ENCODE measurements at places on chromosomes 4 and X.

DNA sequence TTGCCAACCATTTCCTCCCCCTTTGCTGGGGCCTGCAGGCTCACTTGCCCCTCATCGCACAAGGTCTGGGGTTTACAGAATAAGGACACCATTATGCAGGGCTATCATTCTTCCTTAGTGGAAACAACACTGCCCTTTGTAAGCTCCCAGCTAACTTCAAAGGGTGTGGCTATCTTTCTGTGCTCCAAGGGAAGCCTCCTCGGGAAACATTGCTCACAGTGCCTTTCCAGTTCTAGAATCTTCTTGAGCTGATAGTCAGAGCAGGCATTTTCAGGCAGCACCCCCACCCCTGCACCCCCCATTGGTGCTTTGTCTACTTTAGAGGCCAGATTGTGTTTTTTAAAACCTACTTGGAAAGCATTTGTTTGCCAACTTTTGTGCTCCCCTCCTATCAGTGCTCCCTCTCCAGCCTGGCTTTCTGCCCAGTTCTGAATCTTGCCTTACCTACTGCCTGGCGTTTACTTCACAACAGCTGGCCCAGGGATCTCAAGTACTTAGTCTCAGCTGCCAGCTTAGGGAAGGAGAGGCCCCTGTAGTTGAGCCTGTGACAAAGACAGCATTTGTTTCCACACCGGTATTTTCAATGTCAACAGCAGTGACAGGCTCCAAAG is 53.5 kb downstream of the PLAC1 start:
- DNase-seq = no peak

DNA sequence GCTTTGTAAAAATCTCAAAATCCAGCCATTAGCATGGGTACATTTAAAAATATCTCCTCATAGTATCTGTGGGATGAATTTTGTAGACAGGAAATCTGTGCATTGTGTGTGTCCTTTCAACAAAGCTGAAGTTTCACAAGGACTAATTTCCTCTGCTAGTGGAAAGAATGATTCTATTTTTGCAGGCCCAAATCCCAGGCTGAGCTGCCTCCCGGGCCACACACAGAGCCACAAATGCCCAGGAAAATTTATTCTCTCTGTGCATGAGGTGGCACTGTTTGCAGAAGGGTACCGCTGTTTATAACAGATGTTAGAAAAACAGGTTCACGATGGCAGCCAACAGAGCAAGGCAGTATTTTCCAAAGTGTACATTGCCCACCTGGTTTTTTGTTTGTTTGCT is 11.0 kb upstream of the VCX3B start:
- no peak for DNase-seq

- no peak for DNase-seq
These were observed 43.3 kb downstream of the DHRSX start for GRCh38 chrX:2457289-2458133.

GRCh38 chrX:140342410-140342809 is 162.5 kb downstream of the SOX3 start:
- DNase-seq = no peak

DNA sequence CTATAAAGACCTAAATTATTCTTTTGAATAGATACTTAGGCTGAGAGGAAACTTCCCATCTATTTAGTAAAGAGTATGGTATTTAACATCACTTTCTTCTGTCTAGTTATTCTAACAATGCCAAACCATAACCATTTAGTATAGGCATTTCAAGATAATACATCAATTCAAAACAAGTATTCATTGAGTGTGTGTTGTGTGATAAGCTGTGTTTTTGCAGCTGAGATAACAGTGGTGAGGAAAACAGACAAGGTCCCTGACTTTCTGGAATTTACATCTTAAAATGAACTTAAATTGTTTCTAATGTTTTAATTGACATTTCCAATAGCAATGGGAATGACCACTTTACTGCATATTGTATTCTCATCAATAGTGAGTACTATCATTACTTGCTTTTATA is 22.4 kb upstream of the TSPAN5 start:
- DNase-seq = no peak

DNA sequence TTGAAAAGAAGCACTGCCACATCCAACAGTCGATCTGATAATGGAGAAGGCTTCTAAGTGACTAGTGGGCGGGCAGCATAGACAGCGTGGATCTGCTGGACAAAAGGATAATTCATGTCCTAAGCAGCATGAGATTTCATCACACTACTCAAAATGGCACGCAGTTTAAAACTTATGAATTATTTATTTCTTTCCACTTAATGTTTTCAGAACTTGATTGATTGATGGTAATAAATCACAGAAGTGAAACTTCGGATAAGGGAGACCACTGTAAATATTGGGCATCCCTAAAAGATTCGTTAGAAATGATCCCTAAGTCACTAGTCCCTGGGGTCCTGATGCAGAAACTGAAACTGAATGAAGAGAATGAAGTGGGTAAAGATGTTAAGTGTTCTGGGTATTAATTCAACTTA is 93.0 kb upstream of the ANK2 start:
- no peak for DNase-seq

DNA sequence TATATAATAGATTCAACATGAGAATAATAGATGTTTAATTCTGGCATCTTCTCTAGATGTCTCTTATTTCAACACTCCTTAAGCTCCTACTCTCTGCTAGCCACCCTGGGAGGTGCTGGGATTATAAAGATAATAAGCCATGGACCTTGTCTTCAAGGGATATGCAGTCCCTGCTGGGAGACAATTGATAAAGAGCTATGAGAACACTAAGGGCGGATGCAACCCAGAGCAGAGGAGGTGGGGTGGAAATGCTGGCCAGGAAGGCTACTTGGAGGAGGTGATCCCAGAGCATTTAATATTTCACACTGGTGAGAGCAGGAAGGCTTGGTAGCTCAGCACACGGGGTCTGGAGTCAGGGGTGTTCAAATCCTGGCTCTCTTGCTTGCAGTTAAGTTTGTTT is 18.3 kb upstream of the PGRMC2 start:
- no peak for DNase-seq

DNA sequence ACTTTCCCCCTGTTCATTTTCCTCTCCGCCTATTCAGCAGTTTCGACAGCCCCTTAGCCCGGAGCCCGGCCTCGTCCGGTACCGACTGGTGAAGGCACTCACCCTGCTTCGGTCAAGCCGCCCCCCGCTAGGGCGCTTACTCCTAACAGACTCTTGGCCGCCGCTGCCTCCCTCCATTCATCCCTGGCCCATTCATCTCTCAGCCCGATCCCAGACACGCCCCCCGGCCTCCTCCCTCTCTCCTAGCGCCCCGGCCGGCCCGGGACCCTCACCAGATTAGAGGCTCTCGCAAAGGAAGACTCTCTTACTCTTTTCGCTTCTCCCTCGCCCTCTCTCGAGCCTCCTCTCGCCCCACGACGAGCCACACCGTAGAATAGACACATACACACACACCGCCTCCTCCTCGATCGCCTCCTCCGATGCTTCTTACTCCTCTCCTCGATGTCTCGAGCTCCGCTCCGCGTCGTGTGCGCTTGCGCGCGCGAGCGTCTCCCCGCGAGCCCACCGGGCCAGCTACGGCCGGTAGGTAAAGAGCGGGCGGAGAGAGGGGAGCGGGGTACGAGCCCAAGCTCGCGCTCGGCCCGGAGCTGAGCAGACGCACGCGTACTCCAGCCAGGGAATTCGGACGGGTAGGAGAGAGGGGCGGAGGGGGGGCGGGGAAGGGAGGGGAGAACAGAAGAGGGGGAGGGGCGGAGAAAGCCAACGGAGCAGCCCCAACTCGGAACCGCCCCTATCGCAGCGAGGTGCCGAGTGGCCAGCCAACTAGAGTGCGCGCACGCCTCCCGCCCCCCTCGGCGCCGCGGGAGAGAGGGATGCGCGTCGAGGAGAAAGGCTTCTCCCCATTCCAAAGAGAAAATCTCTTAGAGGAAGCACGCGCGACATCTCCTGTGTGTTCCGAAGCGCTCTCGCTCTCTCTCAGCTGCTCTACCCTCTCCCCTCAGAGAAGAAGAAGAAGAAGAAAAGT is at the start of gene WNK3:
Gene WNK3, minus strand, starts transcription at position 633 of the 964 bp plus-strand sequence.
- peak; percentile 17 for DNase-seq

DNA sequence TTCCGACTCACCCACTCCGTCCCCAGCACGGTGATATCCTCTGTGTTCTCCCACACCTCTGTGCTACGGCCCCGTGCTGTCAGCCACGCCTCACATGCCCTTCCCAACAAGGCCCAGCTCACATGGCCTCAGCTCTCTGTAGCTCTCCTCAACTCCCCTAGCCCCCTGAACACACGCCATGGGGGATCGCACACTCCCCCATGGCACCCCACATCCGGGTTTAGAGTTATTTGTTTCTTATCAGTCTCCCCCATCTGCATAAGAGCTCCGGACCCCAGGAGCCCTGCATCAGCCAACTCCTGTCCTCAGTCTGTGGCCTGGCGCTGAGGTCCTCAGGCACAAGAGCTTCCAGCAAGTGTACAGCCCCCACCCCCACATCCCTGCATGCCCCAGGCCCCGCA is 7.0 kb downstream of the C4orf50 start:
- DNase-seq = no peak

- DNase-seq = no peak
These were observed 333.8 kb upstream of the PCDH7 start for GRCh38 chr4:30386266-30386895.

GRCh38 chrX:153867671-153868070 is 18.3 kb downstream of the L1CAM start:
- DNase-seq = no peak

- no peak for DNase-seq
These were observed 165.1 kb upstream of the TTC29 start for GRCh38 chr4:147110473-147111367.

GRCh38 chrX:132092439-132093065 is 35.3 kb downstream of the FRMD7 start:
- peak; percentile 45 for DNase-seq

GRCh38 chr4:1096841-1097240 is 16.5 kb downstream of the RNF212 start:
- DNase-seq = no peak

DNA sequence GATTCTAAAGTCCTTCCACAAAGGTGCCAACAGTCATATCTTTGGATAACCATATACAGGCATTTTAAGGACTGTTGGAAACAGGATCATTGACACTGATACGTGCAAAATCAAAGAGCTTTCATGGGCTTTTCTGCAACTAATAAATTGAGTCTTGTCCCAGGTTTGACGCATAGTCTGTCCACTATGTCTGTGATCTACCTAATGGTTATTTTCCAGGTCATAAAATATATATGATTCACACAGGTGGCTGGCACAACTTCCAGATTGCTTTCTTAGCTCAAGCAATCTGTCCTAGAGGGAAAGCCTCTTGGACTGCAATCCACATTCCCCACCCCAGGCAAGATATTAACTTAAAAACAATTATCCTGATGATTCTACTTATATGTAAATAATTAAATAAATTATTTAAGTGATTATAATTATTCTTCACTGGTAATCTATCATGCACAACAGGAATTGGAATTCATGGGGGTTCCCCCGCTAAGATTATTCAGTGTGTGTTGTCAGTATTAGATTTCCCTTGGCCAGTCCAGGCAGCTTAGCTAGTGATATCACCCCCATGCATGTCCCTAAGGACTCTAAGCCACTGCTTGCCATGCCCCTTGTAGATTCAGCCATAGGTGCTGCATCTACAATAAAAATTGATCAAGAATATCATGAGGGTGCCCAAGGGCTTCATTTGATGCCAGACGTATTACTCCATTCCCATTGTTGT is 97.8 kb downstream of the TLL1 start:
- no peak for DNase-seq

- DNase-seq = no peak
These were observed 8.5 kb upstream of the ANTXR2 start for GRCh38 chr4:80081566-80081965.

GRCh38 chrX:38804682-38805431 is 3.6 kb downstream of the MID1IP1 start:
- DNase-seq = peak; percentile 10

DNA sequence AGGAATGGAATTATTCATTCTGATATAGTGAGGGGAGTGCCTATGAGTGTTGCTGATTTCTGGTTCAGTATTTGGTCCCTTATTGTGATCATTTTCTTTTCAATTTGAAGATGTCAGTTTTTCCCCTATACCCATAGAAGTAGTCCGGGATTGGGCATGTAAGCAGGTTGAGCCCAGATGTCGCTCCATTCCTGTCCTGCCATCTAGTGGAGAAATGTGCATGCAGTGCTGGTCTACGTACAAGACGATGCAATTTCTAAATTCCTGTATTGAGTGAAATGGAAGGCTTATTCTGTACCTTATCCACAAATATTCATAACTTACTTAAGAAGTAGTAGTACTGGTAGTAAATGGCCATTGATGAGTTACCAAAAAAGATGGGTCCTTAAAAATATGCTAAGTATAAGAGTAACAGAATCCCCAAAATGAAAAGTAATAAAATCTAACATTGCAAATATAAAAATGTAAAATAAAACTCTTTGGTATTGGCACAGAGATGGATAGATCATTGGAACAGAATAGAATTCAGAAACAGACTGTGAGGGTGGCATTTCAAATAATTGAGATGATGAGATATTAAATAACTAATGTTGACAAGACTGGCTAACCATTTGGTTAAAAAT is 60.9 kb downstream of the UGT8 start:
- no peak for DNase-seq

DNA sequence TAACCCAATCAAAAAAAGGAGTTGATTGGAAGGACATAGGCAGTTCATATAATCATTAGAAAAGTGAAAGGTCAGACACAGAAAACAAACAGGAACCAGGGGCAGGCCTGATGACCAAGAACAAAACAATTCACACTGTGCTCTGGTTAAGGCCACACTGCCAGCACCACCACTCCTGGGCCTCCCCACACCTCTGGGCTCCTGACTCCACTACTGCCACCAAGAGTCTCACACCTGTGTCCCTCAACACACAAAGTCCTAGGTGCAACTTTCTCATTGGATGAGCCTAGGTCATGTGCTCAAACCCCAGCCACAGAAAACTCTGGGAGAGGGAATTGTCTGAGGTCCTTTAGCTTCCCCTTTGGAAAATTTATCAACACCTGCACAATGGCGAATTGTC is 11.1 kb upstream of the FAM9C start:
- DNase-seq = no peak

- no peak for DNase-seq
These were observed 146.9 kb downstream of the STIM2 start for GRCh38 chr4:27007507-27007906.
